ENCODE measurements at places on chromosomes 16 and 17.

DNA sequence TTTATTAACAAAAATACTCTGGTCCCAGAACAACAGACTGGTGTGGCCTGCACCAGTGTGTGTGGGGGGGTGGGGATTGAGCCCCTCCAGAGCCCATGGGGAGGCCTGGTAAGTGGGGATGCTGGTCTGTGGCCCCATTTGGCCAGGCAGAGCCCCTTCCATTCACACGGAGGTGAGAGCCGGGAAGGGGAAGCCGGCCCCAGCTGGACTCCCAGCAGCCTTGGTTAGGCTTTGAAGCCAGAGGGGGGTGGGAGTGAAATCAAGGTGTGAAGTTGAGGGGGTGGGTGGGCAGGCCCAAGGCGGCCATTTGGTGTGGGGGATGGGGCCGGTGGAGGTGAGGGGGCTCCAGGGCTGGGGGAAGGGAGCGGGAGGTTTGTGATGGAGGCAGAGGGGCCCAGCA, 5.9 kb downstream of the TBX6 start:
- no peak for DNase-seq

GRCh38 chr17:43974382-43975266, 20.9 kb upstream of the PYY start:
- no peak for DNase-seq

- DNase-seq = peak; percentile 71
Measured at GRCh38 chr17:3964203-3965117, at the start of gene ATP2A3. Gene ATP2A3 (minus strand): TSS chr17:3964437. CDS start chr17:3964291, 146 bp downstream.

DNA sequence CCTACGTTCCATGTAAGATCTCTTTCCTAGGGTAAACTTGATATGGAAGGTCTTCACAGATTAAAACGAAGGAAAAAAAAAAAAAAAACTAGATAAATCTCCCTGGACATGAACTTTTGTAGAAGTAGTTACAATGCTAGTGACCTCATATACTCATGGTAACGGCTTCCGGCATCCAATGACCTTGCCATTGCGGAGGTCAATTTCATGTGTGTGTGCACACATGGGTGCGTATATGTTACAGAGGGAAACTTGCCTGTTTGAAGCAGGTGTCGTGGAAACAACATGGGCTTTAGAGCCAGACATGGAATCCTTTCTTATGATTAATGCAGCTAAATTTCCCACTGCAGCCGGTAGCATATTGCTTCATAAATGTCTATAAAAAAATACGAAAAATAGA, 435.5 kb downstream of the MAF start:
- no peak for DNase-seq

GRCh38 chr17:76369804-76370203, 14.6 kb upstream of the SPHK1 start:
- DNase-seq = no peak

DNA sequence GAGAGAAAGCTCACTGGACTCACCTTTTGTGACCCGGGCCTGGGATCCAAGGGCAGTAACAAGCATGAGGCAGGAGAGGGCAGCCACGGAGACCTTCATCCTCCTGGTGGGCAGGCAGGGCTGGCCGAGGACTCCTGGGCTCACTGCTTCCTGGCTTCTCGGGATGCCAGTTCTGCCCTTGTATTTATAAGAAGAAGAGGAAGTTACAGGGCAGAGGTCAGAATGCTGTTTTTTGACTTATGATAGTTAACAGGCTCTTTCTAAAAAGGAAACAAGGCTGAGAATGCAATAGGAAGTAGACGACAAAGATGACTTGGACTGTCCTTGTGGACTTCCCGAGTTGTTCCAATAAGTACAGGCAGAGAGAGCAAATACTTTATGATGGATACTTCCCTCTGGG, at the start of gene CCL23:
CCL23 (minus strand) TSS at position 174 of the 400 bp plus-strand sequence; CDS start at position 99, 75 bp downstream.
- DNase-seq = no peak

- DNase-seq = no peak
Measured at GRCh38 chr16:23668873-23669272, 9.8 kb upstream of the PLK1 start.

GRCh38 chr17:50177476-50177875, 11.7 kb downstream of the SGCA start:
- DNase-seq = no peak

DNA sequence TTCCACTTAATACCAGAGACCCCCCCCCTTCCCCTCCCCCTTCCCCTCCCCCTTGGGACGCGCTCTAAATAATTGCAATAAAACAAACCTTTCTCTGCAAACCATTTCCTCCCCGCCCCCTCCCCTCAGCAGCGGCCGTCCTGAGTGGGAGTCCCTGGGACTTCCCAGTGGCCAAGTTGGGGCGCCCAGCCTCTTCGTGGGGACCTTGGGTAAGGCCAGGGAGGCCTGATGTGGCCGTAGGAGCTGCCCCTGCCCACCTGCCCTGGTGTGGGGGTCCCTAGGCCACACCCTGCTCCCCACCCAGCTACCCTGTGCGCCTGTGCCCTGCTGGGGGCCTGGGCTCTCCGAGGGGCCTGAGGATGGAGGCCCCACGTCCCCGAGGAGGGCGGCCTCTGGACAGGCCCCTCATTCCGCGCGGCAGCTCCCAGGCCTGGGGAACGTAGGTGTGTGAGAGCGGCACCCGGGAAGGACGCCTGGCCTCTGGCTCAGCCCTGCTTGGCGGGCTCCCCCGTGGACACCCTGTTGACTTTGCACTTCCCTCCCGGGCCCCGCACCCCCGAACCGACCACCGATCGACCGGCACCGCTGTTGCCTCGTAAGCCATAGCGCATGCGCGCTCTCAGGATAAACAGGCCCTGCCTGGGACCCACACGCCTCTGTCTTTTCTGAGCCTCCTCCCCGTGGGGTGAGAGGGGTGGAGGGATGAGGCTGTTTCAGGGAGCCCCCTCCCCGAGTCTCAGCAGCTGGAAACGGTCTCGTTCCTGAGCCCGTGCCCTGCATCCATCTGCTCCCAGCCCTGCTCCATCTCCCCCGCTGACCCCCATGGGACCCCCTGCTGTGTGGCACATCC, 9.0 kb downstream of the NTHL1 start:
- no peak for DNase-seq

GRCh38 chr17:17675925-17676534, 5.2 kb upstream of the RAI1 start:
- no peak for DNase-seq

GRCh38 chr17:41917192-41917591, 1.6 kb downstream of the ACLY start:
- DNase-seq = no peak

- no peak for DNase-seq
Measured at GRCh38 chr16:19808061-19808641, 76.5 kb downstream of the GPRC5B start.

DNA sequence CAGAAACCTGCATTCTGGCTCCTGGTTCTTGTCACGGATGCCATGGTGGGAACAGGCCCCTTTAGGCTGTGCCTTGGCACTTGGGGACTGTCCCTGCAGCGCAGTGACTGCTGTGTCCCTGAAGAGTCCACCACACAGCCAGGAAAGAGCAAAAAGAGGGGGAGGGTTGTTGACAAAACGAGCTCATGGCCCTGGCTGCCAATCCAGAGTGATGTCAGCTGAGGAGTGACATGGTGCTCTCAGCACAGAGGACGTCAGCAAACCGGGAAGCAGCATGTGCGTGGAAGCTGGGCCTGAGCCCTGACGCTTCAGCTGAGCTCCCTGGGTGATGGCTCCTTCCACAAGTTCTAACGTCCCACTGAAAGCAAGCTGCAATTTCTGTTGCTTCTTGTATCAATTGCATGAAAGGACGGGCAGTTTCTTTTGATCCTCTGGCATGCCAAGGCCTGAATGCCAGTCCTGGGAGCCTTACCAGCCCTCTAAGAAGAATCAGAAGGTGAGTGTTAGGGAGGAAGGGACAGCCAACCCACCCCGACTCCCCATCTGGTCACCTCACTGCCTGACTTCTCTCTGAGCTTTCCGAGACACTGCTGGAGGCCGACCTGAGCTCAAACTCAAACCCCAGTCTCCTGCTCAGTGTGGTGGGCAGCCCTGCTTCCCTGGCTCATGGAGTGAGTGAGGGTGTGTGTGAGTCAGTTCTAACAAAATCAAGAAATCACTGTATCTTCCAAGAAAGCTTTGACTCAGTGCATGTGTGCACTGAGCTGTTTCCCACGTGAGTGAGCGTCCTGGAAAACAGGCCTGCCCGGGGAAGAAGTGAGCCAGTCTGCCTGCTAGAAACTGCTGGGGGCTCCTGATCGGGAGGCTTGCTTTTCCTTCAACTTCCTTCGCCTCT, 14.7 kb upstream of the WNT3 start:
- no peak for DNase-seq

DNA sequence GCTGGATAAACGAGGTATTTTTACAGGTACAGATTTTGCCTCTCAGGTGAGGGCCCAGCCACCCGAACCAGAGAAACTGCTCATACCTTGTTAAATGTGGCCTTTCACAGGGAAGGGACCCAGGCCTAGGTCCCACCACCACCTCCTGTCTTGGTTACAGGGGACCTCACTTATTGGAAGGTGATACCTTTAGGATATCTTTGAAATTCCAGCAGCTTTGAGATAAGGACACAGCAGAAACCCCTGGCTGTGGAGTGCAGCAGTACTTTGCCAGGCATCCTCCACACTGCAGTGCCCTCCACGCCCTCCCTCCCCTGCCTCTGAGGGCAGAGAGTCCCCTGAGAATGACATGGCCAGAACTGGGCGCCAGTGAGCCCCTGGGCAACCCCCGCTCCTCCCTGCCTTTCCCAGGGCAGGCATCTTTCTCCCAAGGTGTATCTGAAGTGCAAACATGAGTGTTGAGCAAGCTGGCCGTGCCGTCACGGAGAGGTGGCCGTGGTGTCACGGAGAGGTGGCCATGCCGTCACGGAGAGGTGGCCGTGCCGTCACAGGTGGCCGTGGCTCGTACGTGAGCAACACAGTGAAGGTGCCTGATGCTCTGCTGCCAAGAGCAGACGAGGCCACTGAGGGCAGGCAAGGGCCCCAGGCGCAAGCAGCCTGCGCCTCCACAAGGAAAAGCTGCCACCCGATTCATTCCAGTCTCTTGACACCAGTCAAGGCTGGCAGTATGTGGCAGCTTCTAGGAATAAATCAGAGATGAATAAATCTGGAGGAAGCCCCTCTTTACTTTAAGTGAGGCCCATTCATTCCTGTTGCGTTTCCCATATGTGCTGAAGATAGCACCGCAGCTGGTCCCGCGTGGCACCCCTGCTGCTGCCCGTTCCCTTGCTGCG, 134.5 kb upstream of the CHMP6 start:
- no peak for DNase-seq

- peak; percentile 39 for DNase-seq
Measured at GRCh38 chr16:57591086-57591869, 37.2 kb upstream of the ADGRG1 start.

DNA sequence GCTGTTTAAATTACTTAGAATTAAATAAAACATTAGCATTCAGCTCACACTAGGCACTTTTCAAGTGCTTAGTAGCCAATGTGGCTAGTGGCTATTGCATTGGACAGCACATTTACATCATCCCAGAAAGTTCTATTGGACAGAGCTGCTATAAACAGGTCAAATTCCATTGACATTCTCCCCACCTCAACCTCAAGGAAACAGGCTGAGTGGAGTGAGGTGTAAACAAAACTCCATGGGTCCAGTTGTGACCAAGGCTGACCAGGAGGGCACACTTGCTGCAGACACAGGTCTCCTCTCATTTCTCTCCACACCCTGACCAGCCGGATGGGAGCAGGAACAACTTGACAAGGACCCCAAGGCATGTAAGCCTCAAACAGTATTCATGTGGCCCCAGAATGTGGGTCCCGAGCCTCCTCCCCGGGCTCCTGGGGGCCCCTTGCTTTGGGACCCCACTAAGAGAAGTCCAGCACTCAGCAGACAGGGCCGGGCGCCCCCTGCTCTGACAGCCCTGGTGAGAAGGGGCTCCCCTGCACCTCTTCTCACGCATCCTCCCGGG, 488 bp downstream of the C17orf113 start:
- DNase-seq = no peak

DNA sequence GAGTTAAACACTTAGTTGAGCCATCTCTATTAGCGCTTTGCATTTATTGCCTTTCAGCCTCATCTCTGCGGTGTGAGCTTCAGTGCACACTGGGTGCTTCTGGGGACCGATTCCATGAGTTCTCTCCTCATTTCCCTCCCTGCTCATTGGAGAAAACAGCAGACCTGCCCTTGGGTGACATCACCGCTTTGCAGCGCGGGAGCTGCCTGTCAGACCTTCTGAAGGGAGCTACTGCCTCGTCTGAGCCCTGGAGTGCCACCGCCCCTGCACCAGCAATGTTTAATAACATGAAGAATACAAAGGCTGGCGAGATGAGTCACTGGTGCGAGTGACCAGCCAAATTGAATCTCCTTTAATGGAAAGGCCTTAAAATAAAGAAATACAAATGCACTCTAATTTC, 30.2 kb upstream of the CPPED1 start:
- DNase-seq = no peak

DNA sequence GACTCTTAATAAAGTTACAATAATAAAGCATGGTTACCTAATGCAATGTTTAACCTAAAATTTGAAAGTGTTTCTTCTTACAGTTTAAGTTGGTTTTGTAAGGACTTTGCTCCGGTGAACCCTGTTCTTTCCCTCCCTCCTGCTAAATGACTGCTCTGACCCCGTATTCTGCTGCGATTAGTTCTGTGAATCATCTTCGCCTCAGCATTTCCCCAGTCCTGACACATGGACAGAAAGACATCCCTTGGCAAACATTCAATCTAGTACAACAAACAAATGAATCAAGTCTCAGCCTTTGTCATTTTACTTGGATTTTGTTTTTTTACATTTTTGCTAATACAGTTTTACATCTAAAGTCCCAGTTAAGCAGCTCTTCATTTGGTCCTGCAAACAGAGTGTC, 15.4 kb downstream of the KCNJ2 start:
- no peak for DNase-seq

DNA sequence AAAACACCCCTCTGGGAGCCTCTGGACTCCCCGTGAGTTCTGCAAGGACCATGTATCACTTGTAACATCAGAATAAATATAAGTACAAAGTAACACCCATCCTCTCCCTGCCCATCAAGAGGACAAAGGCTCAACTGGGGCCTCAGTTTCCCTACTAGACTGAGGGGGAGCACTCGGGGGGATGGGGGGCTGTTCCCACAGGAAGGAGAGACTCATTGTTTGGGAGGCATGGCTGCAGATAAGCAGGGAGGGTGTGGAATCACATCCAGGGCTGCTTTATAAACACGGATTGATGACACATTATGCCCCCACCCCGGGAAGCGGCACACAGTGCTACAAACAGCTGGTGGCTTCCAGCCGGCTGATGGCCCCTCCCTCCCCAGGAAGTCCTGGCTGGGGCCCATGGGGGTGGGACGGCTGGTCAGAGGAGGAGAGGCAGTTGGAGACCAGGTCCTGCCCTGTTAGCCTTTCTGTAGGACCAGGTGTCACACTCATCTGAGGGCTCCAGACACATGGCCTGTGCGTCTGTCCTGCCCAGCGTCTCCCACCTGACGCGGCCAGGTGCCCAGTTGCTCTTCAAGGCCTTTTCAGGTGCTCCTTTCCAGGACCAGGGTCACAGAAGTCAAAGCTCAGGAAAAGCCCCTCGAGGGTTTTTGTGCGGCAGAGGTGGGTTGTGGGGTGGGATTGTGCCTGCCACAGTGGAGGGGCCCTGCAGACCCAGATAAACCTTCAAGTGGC, 1.3 kb upstream of the MPG start:
- DNase-seq = no peak

DNA sequence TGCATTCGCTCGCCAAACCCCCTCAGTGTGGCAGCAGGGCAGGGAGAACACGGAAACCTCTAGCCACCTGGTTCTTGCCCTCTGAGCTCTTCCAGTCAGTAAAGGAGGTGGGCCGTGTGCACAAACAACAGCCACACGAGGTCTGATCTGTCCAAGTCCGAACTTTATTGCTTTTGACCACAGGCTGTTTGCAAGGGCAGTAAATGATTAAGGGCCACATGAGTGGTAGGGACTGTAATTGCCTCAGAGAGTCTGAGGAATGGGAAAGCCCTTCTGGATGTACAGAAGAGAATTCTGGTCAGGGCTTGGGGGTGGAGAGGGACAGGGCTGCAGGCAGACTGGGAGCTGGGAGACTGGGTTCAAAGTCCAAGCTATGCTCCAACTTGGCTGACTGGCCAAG, 75.7 kb upstream of the LHX1 start:
- no peak for DNase-seq

Data from naive B cell (primary cell).